Activated CD4-positive, alpha-beta T cell treated with anti-CD3 and anti-CD28 coated beads, Interleukin-2, amount 50 U/mL, for 4 hours (primary cell): ENCODE measurements at places on chromosomes 2 and 18.

DNA sequence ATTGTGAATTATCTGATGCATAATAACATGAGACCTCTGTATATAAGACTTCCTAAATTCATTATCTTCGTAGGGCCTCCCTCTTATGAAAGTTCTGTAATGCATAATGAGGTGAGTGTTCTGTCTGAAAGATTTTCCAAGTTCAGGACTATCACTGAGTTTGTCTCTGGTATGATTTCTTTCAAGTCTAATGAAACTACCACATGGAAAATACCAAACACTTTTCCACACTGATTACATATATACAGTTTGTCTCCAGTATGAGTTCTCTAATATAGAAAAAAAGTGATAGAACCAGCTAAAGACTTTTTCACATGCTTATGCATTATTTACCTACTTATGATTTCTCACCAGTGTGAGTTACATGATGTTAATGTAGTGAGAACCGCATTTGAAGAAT, 34.7 kb downstream of the CTNNA2 start:
- no peak for DNase-seq

GRCh38 chr18:68604256-68604655, 110.7 kb downstream of the TMX3 start:
- no peak for DNase-seq

GRCh38 chr18:7521226-7521856, 45.8 kb upstream of the PTPRM start:
- no peak for DNase-seq

GRCh38 chr2:227933884-227934283, 62.5 kb downstream of the DAW1 start:
- DNase-seq, result no peak

GRCh38 chr2:37507703-37508102, 163.3 kb downstream of the QPCT start:
- no peak for DNase-seq

GRCh38 chr2:164793529-164793928, 48.1 kb downstream of the COBLL1 start:
- no peak for DNase-seq

DNA sequence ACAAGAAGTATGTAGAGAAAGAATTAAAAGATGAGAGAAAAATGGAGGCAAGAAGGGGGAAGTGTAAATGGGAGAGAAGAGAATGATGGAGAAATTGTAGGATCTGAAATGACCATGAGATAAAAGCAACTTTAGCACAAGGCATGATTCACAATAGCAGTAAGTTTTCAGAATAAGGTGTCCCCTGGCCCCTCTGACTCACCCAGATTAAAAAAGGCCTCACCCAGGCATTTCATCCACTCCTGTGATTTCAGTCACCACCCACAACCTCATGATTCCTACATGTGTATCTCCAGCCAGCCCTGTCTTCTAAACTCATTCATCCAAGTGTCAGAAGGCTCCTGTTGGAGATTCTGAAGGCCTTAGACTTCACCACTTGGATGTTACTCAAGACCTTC, 56.6 kb downstream of the SP100 start:
- DNase-seq, result peak; percentile 10

GRCh38 chr18:23200756-23201155, 65.5 kb downstream of the CABLES1 start:
- no peak for DNase-seq

- DNase-seq, result no peak
Measured at GRCh38 chr2:79882548-79882947, 369.7 kb downstream of the CTNNA2 start.

GRCh38 chr2:69260666-69261065, 126.4 kb downstream of the GFPT1 start:
- DNase-seq, result no peak
